ENCODE measurements at places on chromosomes 2 and 18. TPM values are rescaled to one million over a fixed set of nuclear protein-coding genes. Genes with fewer than 3 reads are reported as not detected.

IL36B gene
- total RNA-seq = not detected

RAB31 gene
- total RNA-seq = 1.4 TPM

IL1B gene
- 0.98 TPM for total RNA-seq

GATA6 gene
- total RNA-seq = 23.4 TPM

DYNAP gene
- not detected for total RNA-seq

DSC1 gene
- not detected for total RNA-seq

AGFG1 gene
- total RNA-seq = 39.7 TPM

CCDC68 gene
- total RNA-seq = 0.79 TPM

ACTG2 gene
- 0.56 TPM for total RNA-seq

RBMS1 gene
- total RNA-seq = 6.7 TPM

ATL2 gene
- total RNA-seq = 30.1 TPM

CFC1B gene
- not detected for total RNA-seq

TSGA10 gene
- 3.9 TPM for total RNA-seq

CCDC74A gene
- total RNA-seq = 1.4 TPM

PTH2R gene
- total RNA-seq = 0.46 TPM

FAM110C gene
- 10.5 TPM for total RNA-seq

ZSWIM2 gene
- total RNA-seq = not detected

KANSL3 gene
- total RNA-seq = 18.3 TPM

GRHL1 gene
- total RNA-seq = 3.0 TPM

POMC gene
- 6.0 TPM for total RNA-seq

PARD6G gene
- 1.4 TPM for total RNA-seq

SIGLEC15 gene
- 0.12 TPM for total RNA-seq

VSNL1 gene
- total RNA-seq = 0.92 TPM

ATP8B1 gene
- 39.4 TPM for total RNA-seq

NAT8 gene
- total RNA-seq = not detected

DSC2 gene
- 8.8 TPM for total RNA-seq

AMER3 gene
- total RNA-seq = 0.90 TPM

MOGAT1 gene
- not detected for total RNA-seq

R3HDM1 gene
- total RNA-seq = 16.0 TPM

TMSB10 gene
- 204 TPM for total RNA-seq

FARP2 gene
- 22.9 TPM for total RNA-seq

DCDC2C gene
- total RNA-seq = not detected

NMUR1 gene
- total RNA-seq = 0.38 TPM

LHCGR gene
- not detected for total RNA-seq

MEIS1 gene
- total RNA-seq = 61.6 TPM

UPP2 gene
- total RNA-seq = not detected

MSH6 gene
- 26.9 TPM for total RNA-seq

BARD1 gene
- 6.5 TPM for total RNA-seq

UGT1A5 gene
- not detected for total RNA-seq

TUBB8B gene
- total RNA-seq = not detected

WDR54 gene
- 3.1 TPM for total RNA-seq

ANKRD53 gene
- 3.8 TPM for total RNA-seq

CWC22 gene
- 5.6 TPM for total RNA-seq

IHH gene
- not detected for total RNA-seq

RAB10 gene
- 56.9 TPM for total RNA-seq

ASB1 gene
- total RNA-seq = 14.6 TPM

LBX2 gene
- total RNA-seq = 0.63 TPM

PID1 gene
- total RNA-seq = 13.5 TPM

IKZF2 gene
- total RNA-seq = 7.6 TPM

DPP4 gene
- total RNA-seq = 2.6 TPM

LTBP1 gene
- total RNA-seq = 2.4 TPM

IL37 gene
- not detected for total RNA-seq

FOXD4L1 gene
- 0.08 TPM for total RNA-seq

TCF23 gene
- total RNA-seq = not detected

TEKT4 gene
- total RNA-seq = not detected

IL36G gene
- total RNA-seq = not detected

Data from pancreas (tissue), 10 donors.